ENCODE measurements at places on chromosomes 13 and 19.
A peak's percentile ranks its signal among the peaks of the same experiment; 100 is the strongest.

GRCh38 chr13:45332036-45332830 is 8.8 kb downstream of the TPT1 start:
- no peak for DNase-seq

GRCh38 chr19:57075801-57076492 is 43.8 kb upstream of the USP29 start:
- no peak for DNase-seq

DNA sequence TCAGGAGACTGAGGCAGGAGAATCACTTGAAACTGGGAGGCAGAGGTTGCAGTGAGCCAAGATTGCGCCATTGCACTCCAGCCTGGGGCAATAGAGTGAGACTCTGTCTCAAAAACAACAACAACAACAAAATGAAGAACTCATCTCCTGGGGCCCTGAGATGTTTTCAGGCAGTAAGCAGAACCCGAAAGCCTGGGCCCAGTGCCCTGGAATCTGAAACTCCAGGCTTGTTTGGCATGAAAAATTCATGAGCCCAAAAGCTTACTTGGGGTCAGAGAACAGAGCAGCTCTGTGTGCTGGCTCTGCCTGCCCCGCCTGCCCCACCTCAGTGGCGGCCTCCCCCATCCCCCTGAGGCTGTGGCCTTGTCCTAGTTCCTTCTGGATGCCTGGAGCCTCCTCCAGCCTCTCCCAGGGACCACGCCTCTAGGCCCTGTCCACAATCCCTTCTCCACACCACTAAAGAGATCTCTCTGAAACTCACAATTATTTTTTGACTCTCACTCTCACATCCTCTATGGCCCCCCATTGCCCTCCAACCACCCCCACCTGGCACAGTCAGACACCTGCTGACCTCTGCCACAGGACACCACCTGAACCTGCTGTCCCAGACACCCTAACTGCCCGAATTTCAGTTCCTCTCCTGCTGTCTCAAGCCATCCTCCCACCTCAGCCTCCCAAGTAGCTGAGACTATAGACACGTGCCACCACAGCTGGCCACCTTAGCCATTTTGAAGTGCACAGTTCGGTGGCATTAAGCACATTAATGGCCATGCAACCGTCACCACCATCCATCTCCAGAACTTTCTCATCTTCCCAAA is 6.9 kb upstream of the AP1M2 start:
- DNase-seq = no peak

GRCh38 chr19:35442091-35442490 is 6.0 kb upstream of the FFAR2 start:
- DNase-seq = no peak

- no peak for DNase-seq
These were observed 236.8 kb upstream of the SERP2 start for GRCh38 chr13:44136696-44137268.

- no peak for DNase-seq
These were observed 107.2 kb downstream of the UQCRFS1 start for GRCh38 chr19:29105629-29106292.

- peak; percentile 44 for DNase-seq
These were observed 108.6 kb upstream of the DOCK9 start for GRCh38 chr13:99086267-99087097.

GRCh38 chr13:110524541-110525257 is 36.8 kb downstream of the RAB20 start:
- DNase-seq = no peak

- DNase-seq = no peak
These were observed 126.4 kb upstream of the SLC10A2 start for GRCh38 chr13:103192511-103193135.

GRCh38 chr13:105251293-105251692 is 1284.2 kb downstream of the EFNB2 start:
- DNase-seq = no peak

- no peak for DNase-seq
These were observed 5.7 kb upstream of the ZC3H13 start for GRCh38 chr13:46058268-46058667.

DNA sequence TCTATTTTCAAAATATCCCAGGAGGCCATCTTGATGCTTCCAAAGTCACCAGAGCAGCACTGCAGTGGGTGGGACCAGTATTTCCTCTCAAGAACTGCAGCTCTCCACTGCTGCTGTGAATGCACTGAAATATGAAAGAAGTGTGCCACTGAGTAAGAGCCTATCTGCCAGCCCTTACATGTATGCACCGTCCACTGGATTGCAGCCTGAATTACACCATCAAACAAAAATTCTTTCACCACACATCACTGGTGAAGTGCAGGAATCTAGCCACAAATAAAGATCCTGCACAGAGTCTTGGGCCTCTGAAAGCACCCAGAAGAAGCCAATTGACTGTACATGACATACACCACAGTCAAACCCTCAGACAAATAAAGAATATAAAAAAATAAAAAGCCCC is 249.0 kb downstream of the LHFPL6 start:
- no peak for DNase-seq

- no peak for DNase-seq
These were observed 115.4 kb downstream of the GPC5 start for GRCh38 chr13:91513790-91514189.

GRCh38 chr19:17390665-17391370 is 3.2 kb downstream of the CCDC194 start:
- DNase-seq = peak; percentile 90

All from stimulated activated CD4-positive, alpha-beta T cell treated with anti-CD3 and anti-CD28 coated beads, Interleukin-15, amount 100 ng/mL, for 48 hours (primary cell).